ENCODE measurements at places on chromosomes 13 and 19.

GRCh38 chr19:4389064-4389375 is 11.3 kb downstream of the SH3GL1 start:
- DNase-seq: no peak

GRCh38 chr13:99039718-99040280 is 61.9 kb upstream of the DOCK9 start:
- no peak for DNase-seq

DNA sequence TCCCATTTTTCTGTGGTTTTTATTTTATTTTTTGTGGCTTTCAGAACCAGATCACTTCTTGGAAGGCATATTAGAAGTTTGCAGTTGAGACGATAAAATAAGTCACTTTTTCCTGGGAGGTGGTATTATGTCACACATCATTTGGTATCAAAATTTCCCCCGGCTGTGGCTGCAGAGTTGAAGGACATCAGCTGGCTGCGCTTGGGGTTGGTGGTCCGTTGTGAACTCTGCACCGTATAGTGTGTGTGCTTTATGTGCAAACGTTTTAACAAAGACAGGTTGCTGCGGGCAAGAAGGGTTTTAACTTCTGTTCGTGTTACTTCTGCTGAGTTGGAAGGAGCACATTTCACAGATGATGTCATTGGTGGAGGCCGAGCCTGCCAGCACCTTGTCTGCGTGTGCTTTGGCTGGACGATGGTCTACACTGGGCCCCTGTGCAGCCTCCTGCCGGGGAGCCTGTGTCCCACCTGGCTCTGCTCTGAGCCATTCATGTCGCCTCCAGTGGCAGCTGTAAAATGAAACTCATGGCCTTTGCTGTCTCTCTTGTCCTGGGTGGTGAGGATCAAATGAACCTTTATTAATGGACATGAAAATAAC is 9.6 kb downstream of the ATP11A start:
- DNase-seq: no peak

- DNase-seq: no peak
These were observed 1.6 kb downstream of the ADAMTS10 start for GRCh38 chr19:8608941-8609278.

DNA sequence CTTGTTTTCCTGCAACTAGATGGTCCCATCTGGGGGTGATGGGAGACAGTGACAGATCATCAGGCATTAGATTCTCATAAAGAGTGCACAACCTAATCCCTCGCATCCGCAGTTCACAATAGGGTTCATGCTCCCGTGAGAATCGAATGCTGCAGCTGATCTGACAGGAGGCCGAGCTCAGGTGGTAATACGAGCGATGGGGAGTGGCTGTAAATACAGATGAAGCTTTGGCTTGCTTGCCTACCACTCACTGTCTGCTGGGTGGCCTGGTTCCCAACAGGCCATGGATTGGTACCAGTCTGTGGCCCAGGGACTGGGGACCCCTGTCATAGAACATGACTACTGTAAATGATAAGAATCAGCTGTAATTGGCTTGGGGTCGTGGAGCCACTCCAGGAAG is 28.0 kb downstream of the WDR88 start:
- DNase-seq: no peak

DNA sequence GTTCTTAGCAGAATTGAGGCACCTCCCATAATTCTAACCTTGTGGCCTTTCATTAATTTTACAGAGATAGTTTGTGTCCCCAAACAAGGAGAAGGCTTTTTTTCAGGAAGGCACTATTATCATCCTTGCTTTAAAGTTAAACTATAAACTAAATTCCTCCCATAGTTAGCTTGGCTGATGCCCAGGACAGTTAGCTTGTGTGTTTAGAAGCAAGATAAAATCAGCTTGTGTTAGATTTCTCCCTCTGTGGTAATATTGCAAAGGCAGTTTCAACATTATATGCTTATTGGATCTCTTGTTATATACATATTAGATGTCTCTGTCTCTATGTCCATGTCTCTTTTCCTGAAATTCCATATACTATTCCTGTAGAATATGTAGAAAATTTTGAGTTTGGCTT is 342.7 kb downstream of the TBC1D4 start:
- no peak for DNase-seq

- DNase-seq: no peak
These were observed 428.1 kb downstream of the PCDH17 start for GRCh38 chr13:58059624-58060023.

DNA sequence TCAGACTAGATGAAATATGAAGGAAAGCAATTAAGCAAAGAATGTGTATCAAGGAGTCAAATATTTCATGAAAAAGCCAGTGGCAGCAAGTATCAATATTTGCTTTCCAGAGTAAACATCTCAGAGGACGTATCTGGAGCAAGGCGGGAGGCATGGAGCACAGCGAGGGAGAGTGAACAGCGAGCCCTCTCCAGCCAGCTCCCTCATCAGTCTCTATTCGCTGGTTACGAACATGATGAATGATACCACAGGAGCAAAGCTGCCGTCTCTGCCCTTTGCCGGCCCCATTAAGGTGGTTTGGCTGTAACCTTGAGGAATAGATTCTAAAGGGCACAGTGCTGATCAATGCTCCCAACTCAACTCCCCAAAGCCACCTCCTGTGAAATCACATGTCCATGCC is 95.8 kb downstream of the CCNA1 start:
- no peak for DNase-seq

GRCh38 chr13:29964181-29964845 is 113.9 kb upstream of the UBL3 start:
- no peak for DNase-seq

DNA sequence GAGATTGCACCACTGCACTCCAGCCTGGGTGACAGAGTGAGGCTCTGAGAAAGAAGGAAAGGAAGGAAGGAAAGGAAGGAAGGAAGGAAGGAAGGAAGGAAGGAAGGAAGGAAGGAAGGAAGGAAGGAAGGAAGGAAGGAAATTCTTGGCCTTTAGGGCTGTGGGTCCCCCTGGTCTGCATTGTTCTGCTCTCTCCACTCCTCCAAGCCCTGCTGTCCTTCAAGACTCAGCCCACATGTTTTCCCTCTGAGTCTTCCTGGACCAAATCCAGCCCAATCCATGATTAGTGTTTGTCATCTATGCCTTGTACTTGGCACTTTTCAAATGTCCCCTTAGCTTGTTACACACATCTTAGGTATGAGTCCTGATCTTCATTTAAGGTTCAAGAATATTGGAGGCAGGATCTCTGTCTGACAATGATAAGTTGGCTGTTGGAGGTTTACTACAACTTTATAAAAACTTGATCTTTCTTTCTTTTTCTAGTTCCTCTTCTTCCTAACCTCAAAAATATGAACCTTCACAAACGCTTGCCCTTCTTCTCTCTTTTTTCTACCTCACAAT is 48.8 kb upstream of the INTS6 start:
- DNase-seq: no peak

- DNase-seq: no peak
These were observed 28.2 kb downstream of the GPC6 start for GRCh38 chr13:93254775-93255174.

DNA sequence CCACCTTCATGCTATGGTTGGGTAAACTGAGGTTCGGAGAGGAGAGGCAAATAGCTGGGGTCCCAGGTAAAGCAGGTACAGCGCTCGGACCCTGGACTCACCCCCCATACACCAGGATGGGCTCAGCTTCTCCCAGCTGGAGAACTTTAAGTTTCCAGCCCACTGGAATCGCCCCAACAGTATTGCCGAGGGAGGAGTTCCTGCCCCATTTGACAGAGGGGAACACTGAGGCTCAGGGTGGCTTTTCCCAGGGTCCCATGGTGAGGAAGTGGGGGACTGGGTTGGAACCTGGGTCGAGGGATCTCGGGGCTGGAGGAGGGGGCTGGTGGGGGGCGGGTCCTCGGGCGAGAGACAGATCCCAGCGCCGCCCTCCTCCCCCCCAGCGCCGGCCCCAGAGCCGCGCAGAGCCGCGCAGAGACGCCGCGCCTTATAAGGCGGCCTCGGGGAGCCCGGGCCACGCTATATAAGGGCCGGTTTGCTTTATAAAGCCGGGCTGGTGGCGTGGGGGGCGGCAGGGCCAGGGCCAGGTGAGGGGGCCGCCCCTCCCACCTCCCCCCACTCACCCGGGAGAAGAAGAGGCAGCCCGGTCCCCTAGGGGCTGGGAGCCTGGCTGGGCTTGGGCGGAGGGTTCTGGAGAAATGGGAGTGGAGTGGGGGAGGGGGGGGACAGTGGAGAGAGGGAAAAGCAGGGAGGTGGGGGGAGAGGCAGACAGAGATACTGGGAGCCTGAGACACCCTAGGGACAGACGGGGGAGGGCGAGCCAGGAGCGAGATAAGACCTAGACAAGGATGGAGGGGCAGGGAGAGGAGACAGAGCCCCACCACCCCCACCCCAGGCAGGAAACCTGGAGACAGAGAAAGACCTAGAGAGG is 1.1 kb downstream of the CNN1 start:
- DNase-seq: no peak

DNA sequence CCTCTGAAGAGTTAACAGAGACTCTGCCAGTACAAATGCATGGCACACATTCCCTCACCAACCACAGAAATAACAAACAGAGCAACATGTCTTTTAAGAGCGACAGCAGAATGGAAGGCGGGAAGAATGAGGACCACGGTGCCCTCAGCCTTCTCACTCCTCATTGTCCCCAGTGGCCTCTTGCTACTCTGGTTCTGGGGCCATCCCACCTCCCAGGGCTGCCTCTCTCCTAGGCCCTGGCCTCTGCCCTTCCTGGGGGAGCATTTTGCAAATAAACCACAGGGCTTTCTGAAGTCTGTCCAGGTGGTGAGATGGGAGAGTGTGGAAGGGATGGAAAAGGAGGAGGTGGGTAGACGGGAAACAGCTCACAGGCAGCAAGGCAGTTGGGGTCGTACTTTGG is 28.3 kb downstream of the CYP2B6 start:
- DNase-seq: no peak

DNA sequence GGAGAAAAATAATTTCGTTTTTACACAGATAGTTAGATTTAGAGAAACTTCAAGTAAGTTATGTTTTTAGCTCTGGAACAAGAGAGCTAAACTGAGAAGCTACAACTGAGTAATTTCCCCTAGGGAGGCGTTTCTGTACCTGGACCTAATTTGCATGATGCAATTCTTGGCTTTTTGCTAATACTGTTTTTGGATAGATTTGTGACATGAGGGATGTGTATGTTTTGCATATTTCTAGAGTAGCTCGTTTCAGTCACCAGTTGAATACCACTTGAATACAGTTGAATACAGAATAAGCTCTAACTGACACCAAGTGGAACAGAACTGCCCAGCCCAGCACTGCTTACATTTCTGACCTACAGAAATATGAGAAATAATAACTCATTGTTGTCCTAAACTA is 1227.9 kb upstream of the SPRY2 start:
- no peak for DNase-seq

GRCh38 chr13:104450006-104450405 is 1383.8 kb upstream of the SLC10A2 start:
- no peak for DNase-seq

DNA sequence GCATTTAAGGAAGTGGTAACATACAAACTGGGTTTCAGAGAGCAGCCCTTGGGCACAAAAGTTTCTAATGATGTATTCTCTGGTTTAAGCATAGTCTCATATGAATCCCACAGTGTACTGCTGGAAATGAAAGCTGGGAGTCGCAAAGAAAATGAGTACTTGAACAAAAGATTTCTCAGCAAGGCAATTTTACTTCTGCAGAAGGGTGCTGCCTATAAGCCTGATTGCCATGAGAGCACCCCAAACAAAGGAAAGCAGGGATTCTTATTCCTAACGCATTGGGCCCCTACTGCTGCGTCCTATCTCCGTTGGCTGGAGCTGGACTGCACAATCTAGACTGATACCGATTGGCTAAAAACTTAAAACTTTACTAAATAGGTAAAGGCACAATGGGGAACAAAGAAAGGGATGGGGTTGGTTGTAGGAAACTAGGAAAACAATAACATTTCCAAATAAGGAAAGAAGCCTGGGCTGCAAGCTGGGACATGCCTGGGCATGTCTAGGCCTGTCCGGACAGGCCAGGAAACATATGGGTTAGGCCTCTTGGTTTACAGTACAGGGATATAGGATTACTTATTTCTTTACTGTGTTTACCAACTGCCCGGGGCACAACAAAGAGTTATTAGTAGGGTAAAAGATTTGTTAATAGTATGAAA is 27.4 kb upstream of the VN1R4 start:
- DNase-seq: no peak

DNA sequence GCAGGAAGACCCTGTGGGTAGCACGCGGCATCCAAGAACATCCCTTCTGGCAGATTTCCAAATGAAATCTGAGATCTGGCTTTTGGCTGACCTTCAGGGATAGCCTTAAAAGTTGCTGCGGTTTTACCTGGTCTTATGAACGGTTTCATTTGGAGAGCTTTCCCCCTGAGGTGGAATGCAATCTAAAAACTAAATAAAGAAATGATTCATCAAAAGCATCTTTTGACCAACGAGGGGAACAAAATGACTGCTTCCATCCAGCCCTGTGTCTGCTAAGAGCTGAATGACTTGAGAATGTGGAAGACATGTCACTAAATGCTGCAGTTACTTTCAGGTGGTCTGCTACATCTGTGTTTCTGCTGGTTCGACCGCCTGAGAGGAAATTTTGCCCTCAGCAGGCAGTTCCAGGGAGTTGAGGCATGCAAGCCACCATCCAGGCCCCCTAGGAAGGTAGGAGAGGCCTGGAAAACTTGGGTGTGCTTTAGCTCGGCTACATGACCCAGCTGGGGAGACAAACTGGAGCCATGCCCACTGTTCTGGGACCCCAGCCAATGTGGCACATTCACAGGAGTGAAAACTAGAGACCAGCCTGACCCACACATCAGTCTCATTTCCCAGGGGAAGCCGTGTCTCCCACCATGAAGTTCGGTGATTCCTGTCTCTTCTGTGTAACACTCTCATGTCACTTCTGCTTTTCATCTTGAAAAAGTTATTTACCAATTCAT is 175.1 kb upstream of the KL start:
- no peak for DNase-seq

DNA sequence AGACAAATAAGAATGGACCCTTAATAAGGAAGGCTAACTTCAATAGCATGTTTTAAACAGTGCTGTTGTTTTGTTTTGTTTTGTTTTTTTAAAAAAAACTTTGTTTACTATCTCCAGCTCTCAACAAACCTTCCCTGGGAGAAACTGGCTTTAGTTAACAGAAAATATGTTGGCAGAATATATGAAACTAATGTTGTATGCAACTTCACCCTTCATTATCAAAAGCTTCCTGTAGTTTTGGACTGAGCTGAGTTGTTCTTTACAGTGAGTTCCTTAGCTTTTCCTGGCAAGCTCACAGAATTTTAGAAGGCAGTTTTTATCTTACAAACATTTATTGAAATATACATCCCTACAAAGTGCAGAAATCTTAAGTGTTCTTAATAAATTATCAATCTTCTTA is 2480.7 kb upstream of the PCDH20 start:
- no peak for DNase-seq
